ENCODE measurements at places on chromosomes 5 and 9.

GRCh38 chr5:38447786-38448185 lies 108.7 kb downstream of the LIFR start:
- no peak for DNase-seq

DNA sequence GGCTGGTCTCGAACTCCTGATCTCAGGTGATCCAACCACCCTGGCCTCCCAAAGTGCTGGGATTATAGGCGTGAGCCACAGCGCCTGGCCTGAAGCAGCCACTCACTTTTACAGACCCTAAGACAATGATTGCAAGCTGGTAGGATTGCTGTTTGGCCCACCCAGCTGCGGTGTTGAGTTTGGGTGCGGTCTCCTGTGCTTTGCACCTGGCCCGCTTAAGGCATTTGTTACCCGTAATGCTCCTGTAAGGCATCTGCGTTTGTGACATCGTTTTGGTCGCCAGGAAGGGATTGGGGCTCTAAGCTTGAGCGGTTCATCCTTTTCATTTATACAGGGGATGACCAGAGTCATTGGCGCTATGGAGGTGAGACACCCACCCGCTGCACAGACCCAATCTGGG lies 1.5 kb downstream of the CA9 start:
- no peak for DNase-seq

DNA sequence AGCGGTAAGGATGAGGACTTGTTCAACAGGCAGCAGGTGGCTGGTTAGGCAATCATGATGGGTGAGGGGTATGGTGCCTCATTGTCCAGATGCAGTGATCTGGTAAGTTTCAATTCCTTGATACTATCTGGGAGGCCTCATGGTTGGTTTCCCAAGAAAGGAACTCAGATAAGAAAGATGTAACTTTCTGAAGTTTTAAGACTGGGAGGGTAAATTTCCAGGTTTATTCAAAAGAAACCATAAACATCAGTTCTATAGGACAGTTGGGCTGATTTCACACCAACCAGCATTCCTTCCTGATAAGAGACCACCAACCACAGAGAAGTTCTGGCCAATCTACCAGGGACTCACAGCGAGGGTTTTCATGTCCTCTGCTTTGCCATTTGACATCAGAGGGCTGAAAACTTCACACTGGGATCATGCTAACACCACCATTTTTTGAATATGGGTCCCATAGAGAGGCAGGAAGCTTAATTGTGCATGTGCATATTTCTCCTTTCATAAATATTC lies 773 bp upstream of the AGGF1 start:
- DNase-seq = no peak

DNA sequence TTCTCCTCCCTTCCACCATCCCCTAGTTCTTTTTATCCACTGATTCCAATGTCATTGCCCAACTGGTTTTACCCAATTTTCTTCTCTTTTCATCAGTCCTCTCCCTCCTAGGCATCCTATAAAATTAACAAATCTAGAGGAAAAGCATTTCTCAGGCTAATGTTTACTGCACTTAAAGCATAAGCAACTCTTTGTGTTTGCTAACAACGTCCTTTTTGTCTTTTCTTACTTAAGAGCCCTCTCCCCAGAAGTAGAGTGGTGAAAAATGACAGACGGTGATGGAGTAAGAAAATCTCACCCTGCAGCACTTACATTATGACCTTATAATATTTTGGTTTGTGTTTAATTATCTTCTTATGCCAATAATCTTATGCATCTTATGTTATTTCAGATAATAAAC lies 1.6 kb upstream of the SPATA9 start:
- no peak for DNase-seq
